Dermis microvascular lymphatic vessel endothelial cell (primary cell): ENCODE measurements at places on chromosomes 7 and 10.
A peak's percentile ranks its signal among the peaks of the same experiment; 100 is the strongest.

DNA sequence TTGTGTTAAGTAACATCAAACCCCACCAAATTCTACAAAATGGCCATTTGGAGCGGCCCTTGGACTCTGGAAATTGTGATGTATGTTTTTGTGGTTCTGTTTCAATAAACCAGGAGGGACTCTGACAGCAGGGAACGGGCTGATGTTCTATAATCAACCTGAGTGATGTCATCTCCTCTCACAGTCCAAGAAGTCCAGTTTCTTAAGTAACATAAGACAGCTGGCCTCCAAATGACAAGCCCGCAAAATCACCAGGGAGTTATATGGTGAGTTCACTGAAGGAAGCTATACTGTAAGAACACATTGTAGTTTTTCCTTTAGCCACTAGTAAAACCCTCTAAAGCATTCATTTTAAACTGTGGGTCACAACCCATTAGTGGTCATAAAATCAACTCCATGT is 34.0 kb downstream of the GOT1 start:
- DNase-seq, result no peak

- no peak for DNase-seq
Observed at GRCh38 chr7:19991936-19992335, 218.5 kb upstream of the TMEM196 start.

DNA sequence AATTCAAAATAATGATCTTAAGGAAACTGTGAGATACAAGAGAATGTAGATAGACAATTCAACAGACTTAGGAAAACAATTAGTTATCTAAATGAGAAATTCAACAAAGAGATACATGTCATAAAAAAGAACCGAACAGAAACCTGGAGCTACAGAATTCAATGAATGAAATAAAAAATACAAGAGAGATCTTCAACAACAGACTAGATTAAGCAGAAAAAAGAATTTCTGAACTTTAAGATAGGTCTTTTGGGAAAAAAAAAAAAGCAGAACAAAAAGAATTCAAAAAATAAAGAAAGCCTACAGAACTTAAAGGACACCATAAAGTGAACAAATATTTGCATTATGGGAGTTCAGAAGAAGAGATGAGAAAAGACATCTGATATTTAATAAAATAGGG is 129.1 kb upstream of the FOXK1 start:
- DNase-seq, result no peak

DNA sequence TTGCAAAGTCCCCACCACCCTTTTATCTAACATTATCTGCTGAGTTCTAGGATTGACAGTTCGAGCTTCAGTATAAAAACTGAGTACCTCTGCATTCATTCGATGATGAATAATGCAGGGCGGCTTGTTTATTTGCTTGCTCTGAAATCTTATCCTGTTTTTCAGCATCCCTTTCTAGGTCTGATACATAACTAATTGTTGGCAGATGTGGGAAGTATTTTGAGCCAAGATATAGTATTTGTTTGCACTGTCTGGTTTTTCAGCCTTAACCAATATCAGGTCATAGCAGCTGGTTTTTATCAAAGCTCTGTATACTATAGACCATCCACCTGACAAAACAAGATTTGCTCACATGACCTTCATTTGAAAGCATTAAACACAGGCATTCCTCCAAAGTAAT is 161.4 kb downstream of the TFEC start:
- peak; percentile 1 for DNase-seq

GRCh38 chr7:149440222-149440621 is 20.6 kb downstream of the ZNF777 start:
- DNase-seq, result no peak

GRCh38 chr10:80356563-80356988 is at the start of the genes DYDC1 and DYDC2:
TSS of gene DYDC1 (minus strand) at chr10:80356755. CDS start at chr10:80352601, 4,154 bp downstream.
TSS of gene DYDC2 (plus strand) at chr10:80356781. CDS start at chr10:80362444, 5,663 bp downstream.
- DNase-seq, result no peak
